HT-29 (cell line): ENCODE measurements at places on chromosomes 7 and 10. TPM values are rescaled to one million over a fixed set of nuclear protein-coding genes. Genes with fewer than 3 reads are reported as not detected.

Gene EPO
- not detected in 2 replicates for total RNA-seq

Gene VPS37D
- total RNA-seq: 0.28 and 0.73 TPM in 2 replicates

Gene NPVF
- total RNA-seq: not detected in 2 replicates

- DNase-seq: peak; percentile 96
Measured at GRCh38 chr7:73851410-73852338, 9.3 kb upstream of the TMEM270 start.

DNA sequence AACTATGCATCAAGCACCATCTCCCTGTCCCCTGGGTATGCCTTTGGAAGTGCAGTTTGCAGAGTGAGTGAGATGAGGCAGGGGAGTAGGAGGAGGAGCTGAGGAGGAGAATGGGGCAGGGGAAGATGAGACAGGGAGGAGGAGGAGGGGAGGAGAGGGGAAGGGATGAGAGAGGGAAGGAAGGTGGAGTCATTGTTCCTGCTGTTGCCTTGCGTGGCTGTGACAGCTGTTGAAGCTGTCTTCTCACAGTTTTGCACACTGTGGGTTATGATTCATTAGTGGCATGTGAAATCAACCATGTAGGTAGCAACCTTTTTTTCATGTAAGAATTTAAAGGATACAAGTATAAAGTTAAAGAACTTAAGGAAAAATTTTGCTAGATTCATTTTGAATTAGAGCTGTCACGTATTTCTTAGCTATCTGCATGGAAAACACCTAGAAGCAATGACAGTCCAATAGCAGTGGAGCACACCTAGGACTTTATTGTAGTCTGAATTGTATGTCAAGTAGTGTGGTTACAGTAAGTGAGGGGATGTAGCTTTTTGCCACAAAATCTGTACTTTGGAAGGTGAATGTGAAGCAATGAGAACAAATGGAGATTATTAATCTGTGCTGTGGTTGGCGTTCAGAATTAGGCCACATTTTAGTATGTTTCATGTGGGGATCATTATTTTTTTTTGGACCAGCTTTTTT lies 21.7 kb downstream of the CCM2 start:
- DNase-seq: no peak

DNA sequence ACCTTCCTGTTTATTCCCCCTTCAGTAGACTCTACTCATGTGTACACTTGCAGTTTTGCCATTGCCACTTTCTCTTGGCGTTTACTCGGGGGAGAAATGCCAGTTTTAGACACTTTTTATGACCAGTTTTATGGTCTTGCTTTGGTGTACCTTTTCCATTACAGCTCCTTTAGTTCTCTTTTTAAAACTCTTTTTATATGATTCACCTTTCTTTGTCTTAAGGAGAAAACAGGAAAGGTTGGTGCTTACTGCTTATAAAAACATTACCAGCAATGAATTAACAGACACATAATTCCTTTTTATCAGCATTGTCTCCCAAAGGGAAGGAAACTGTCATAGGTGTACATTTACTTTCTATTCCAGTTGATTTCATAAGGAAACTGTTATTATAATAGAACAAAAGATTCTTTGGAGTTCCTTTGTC lies 11.9 kb downstream of the TSPAN13 start:
- no peak for DNase-seq

GRCh38 chr7:41705109-41705901 lies 2.4 kb upstream of the INHBA start:
- DNase-seq: peak; percentile 85

GRCh38 chr7:24455813-24456525 lies 117.3 kb upstream of the PALS2 start:
- no peak for DNase-seq

DNA sequence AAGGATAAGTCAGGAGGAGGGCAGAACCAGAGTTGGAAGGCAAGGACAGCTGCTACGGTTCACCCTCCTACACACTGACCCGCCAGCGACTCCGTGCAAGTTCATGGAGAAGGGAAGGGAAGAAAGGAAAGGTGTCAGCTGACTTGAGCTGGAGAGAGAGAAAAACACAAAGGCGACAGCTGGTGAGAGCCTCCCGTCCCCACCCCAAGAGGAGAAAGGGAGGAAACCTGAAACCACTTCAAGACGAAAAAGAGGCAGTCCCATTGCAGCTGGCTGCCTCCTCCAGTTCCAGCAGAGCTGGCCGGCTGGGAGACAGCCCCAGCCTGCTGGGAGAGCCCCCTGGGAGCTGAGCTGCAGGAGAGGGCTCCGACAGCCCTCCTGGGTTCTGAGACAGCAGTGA lies 75.2 kb downstream of the PARD3 start:
- peak; percentile 42 for DNase-seq
